Stimulated activated naive B cell treated with anti-CD40 and anti-IgM and Interleukin-4, amounts not matched to agents 10 μg/mL and 1 μg/mL and 100 μg/mL, for 72 hours (primary cell): ENCODE measurements at places on chromosomes 6 and 20.

DNA sequence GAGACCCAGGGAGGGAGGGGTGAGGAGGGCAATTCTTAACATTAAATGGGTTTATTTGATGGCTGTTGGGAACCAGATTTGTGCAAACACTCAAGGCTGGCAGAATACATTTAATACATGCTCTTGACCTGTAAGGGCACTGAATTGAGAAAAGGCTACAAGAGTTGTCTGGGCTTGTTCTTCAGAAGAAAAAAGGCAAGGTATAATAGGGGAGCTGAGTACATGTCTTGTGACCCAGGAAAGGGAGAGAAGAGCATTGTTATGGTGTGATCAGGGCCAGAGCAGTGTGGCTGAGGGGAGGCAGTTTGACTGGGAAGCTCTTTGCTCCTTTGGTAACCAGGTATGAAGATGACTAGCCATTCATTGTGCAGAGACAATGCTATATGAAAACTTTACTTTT lies 18.9 kb downstream of the KLHL31 start:
- DNase-seq, result no peak

GRCh38 chr6:7473805-7474719 lies 67.4 kb upstream of the DSP start:
- DNase-seq, result no peak

GRCh38 chr6:143471822-143472221 lies 21.2 kb downstream of the PEX3 start:
- no peak for DNase-seq

- DNase-seq, result no peak
Measured at GRCh38 chr20:46705378-46705729, 4.1 kb upstream of the SLC2A10 start.
